Smooth muscle cell of the coronary artery (primary cell): ENCODE measurements at places on chromosomes 7 and 10. TPM values are rescaled to one million over a fixed set of nuclear protein-coding genes. Genes with fewer than 3 reads are reported as not detected.

The CLDN3 gene
- not detected in 2 replicates for total RNA-seq

The TAS2R4 gene
- 0.38 and 0.70 TPM in 2 replicates for total RNA-seq

The VPS50 gene
- 21.5 and 31.2 TPM in 2 replicates for total RNA-seq

The ANXA8L1 gene
- total RNA-seq, result 0.23 TPM in 1 of 2 replicates, not detected in the other

The VCL gene
- 108 and 162 TPM in 2 replicates for total RNA-seq

The NANOS1 gene
- 0.12 and 0.75 TPM in 2 replicates for total RNA-seq

The C10orf67 gene
- not detected in 2 replicates for total RNA-seq

The CD36 gene
- total RNA-seq, result 0.45 and 132 TPM in 2 replicates

The GBX1 gene
- not detected in 2 replicates for total RNA-seq
